Stimulated activated CD8-positive, alpha-beta memory T cell treated with anti-CD3 and anti-CD28 coated beads, Interleukin-4, amount 100 ng/mL, for 48 hours (primary cell): ENCODE measurements at places on chromosomes 5 and 9.
A peak's percentile ranks its signal among the peaks of the same experiment; 100 is the strongest.

GRCh38 chr9:128916745-128917144, 4.0 kb upstream of the PHYHD1 start:
- no peak for DNase-seq

- no peak for DNase-seq
These were observed 1211.1 kb upstream of the CDH18 start for GRCh38 chr5:21199087-21199486.

DNA sequence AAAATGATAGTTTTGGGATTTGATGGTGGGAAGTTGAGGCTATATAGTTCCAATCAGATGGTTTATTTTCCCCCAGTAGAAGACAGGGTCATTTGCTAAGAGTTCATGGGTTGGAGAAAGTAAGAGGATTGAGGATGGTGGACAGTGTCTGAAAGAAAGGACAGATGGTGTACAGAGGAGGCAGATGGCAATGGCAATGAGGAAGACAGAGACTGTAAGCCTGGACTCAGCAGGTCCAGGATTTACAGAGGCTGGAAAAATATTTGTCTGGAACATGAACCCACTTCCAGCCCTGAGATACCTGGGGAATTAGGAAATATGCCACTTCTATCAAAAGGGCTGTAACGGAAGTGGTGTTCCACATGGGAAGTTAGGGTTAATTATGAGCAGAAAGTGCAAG, 84.5 kb downstream of the PCSK1 start:
- DNase-seq, result no peak

- no peak for DNase-seq
These were observed 352.0 kb downstream of the KCTD16 start for GRCh38 chr5:144522698-144523097.

GRCh38 chr5:168274406-168274805, 17.0 kb upstream of the WWC1 start:
- DNase-seq, result no peak

DNA sequence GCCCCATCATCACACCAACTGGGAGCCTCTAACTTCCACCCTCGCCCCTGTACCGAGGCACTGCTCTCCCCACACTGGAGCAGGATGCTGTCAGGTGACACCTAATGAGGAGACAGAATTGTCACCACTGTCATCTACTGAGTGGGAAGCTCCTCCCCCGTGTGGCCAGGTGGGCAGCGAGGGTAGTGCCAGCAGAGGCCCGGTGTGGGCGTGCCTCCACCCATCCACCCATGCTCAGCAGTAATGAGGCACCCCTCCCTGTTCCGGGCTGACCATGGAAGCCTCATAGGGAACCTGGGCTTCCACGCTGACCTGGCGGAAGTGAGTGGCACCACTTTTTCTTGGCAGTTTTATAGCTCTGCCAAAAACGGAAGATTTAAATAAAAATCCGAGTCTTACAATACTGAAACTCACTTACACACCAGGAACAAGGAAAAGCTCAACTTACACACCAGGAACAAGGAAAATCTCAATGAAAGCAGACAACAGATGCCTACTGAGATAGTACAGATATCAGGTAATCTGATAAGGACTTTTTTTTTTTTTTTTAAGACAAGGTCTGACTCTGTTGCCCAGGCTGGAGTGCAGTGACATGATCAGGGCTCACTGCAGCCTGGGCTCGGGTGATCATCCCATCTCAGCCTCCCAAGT, 30.6 kb upstream of the ASS1 start:
- DNase-seq, result no peak

DNA sequence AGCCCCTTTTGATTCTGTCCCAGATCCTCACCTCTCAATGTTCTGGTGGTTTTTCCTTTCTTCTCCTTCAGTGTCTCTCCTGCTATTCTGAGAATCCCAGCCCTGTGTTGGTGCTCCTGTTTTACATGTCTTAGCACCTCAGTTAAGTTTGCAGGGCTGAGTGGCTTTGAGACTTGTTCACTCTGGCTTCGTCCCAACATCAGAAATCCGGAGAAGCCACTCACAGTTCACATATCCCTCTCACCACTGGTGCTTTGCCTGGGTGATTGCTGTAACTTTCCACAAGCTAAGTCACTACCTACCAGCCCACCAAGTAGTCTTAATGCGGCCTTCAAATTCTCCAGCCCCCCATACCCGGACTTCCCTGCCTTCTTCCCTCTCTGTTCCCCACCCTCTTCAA, 40.2 kb downstream of the CYFIP2 start:
- no peak for DNase-seq

DNA sequence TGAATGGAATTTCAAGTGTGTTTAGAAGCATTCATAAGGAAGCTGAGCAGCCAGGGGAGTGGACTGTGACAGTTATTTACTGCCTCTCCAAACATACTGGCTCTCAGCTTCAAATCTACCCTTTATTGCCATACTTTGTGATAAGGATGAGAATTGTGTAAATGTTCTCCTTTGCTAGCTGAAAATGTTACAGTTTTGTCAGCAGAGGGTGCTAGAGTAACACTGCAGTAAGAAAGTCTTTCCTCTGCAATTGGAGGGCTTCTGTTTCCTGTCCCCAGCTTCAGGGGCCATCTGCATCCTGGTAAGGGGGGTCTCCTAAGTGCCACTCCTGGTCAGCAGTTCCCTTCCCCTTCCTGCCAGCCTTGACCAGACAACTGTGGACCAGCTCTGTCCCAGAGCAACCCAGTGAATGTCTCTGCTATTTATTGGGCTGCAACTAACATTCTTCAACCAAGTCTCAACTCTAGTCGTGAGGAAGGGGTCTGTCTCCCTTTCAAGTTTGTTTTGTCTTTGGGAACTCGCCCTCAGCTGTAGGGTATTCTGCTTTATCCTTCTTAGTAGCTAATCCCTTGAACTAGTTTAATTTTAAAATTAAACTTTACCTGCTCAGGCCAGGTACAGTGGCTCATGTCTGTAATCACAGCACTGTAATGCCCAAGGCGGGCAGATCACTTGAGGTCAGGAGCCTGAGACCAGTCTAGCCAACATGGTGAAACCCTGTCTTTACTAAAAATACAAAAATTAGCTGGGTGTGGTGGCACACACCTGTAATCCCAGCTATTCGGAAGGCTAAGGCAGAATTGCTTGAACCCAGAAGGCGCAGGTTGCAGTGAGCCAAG, 45.3 kb downstream of the RAPGEF6 start:
- no peak for DNase-seq

- DNase-seq, result no peak
These were observed 201.3 kb upstream of the PUM3 start for GRCh38 chr9:3045153-3045552.

DNA sequence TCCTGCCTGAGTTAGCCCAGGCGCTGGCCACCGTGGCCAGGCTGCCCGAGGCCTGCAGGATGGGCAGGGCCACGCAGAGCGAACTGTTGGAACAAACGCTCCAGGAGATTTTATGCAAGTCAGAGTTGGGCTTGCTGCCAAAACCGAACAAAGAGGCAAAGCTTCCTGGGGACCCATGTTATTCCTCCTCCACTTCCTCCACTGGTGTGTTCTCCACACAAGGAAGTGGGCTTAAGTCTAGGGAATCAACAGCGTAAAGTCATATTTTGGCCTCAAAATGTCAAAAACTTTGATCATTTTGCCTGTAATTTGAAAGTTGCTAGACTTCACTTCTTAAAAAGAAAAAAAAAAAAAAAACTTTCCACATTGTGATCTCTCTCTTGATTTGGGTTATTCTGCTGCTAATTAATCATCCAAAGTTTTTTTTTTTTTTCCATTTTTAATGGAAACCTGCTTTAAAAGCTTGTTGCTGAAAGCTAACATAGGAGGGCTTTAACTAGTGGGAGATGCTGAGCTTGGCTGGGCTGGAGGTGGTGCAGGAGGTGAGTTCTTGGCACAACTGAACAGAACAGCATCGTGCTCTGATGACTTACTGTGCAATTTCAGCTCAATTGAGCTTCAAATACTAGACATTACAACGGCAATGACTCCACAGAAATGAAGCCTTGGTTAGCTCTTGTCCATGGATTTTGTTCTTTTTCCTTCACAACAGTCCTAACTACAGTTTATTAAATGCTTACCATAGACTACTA, 73.0 kb downstream of the PTPDC1 start:
- peak; percentile 17 for DNase-seq

GRCh38 chr5:141799507-141800167, 78.6 kb downstream of the PCDH1 start:
- no peak for DNase-seq

DNA sequence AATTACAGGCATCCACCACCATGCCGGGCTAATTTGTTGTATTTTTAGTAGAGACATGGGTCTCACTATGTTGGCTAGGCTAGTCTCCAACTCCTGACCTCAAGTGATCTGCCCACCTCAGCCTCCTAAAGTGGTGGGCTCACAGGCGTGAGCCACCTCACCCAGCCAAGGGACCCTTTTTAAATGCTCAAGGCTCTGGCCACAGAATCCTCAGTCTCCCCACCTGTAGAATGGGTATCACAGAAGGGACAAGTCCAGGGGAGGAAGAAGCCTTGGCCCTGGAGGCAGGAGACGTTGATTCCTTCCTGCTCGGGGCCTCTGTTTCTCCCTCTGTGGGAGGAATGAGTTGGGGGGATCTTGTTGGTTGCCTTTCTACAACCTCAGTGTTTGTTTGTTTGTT, 45.7 kb downstream of the GTF3C4 start:
- DNase-seq, result no peak

DNA sequence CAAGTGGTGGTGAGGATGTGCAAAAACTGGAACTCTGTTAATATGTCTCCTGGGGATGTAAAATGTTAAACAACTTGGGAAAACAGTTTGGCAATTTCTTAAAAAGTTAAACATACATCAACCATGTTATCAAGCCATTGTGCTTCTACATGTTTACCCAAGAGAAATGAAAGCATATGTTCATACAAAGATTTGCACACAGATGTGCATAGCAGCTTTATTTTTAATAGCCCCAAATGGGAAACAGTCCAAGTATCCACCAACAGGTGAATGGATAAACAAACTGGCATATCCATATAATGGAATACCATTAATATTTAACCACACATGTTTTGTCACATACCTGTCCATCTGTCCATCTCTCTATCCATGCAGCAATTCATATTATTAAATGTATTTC, 6.2 kb downstream of the VPS13A start:
- no peak for DNase-seq

DNA sequence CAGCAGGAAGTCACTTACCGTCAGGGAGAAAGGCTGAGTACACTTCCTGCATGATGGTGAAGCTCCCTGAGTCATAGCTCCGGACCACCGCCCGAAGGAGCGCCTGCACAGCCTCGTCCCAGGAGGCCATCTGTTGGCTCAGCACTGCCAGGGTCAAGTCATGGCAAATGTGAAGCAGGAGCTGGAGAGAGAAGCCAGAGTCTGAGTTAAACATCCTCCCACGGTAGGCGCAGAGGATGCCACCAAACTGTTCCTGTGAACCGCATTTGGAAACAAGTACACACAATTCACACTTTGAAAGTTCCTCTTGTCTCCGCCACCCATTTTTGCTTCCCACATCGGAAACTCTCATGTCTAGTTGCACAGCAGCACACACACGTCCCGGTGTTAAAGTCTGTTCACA, 33.9 kb downstream of the CNOT8 start:
- DNase-seq, result no peak

DNA sequence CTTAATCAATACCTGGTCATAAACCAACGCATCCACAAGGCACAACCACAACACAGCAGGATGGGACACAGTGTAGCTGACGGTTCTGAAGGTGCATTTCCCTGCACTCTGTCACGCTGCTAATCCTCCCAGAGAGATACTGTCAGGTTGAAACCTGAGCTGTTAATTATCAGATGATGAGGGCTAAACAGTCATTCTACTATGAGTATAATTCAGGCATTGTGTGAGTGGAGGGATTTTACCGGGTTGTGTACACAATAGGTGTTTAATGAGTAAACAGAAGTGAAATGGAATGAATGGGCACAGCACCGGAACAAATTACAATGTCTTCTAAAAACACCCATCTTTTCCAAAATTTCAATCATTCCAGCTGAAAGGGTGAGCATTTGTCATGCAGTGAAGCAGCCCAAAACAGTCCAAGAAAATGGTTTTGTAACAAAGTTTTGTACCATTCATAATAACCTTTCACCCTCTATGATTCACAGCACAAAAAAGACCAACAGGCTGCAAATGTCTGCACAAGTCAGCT, 71.5 kb downstream of the ABCA1 start:
- DNase-seq, result no peak
